ENCODE measurements at places on chromosomes 12 and 14.
A peak's percentile ranks its signal among the peaks of the same experiment; 100 is the strongest.

GRCh38 chr14:103625356-103626095 lies 3.5 kb upstream of the KLC1 start:
- DNase-seq, result no peak

- DNase-seq, result no peak
These were observed 26.2 kb downstream of the NID2 start for GRCh38 chr14:52042371-52043289.

DNA sequence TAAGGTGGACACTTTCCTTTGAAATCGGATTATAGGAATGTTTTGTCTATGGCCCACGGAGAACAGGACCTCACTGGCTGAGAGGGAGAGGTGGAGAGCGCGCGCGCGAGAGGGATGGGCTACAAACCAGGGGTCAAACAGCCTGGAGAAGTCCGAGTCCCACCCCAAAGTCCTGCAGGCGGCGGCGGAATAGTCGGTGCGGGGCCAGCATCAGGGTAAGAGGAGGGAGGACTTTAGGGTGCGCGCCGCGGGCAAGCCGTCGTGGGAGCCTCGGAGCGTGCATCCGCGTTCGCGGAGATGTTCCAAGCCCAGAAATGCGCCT lies 3.3 kb upstream of the HOXC8 start:
- no peak for DNase-seq

DNA sequence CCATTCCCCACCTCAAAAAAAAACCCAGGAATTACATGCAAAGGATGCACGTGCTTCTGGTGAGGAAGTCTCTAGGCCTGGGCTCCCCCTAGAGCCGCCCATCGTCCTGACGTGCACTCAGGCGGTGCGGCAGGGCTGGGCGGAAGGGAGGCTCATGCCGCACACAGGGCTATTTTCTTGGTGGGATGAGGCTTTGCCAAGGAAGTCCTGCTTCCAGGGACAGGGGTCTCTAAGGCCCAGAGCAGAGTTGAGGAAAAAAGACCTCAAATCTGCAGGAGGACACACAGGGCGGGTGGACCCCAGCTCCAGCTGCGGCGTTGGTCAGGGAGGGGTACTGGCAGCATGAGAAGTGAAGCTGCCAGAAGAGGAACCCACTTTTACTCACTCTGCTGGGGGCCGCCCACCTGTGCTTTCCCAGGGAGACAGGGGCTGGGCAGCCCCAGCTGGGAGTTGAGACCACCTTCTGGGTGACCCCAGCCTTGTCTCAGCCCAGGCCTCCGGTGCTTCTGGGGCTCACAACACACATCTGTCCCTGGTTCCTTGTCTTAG lies 4.2 kb downstream of the RHOF start:
- DNase-seq, result no peak

- DNase-seq, result no peak
These were observed 165.7 kb downstream of the SLC16A7 start for GRCh38 chr12:59761542-59761941.

GRCh38 chr14:75578786-75579337 lies 442 bp downstream of the FLVCR2 start:
- DNase-seq, result no peak

- no peak for DNase-seq
These were observed 105.6 kb downstream of the KSR2 start for GRCh38 chr12:117863002-117863709.

GRCh38 chr12:53538209-53538689 lies 31.0 kb upstream of the NPFF start:
- DNase-seq, result peak; percentile 3

DNA sequence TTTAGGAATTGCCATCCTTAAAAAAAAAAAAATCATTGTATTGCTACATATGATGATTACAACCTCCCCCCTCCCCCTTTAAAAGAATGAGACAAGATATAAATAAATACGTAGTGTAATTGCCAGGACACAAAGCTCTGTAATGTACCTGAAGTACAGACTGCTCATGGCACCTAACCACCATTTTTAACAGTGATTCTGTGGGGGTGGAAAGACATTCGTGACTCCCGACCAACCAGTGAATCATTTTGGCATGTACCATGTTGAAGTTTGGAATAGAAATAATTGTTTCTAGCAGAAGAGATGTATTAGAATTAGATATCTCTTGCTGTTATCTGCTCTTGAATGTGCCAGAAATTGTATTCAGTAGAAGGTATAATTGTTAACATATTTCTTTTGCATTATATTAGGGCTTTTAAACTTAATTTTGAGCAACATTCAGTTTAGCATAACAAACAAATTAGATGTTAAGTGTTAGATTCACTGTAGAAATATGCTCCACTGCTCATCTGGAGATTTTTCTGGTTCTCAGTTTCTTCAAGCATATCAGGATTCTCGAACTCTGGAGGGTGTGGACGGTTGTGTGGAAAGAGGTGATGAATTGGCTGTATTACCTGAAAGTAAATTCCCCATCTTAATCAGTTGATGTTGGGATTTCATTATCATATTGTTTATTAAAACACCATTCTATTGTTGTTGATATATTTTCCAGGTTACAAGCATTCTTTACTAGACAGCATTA lies 31.1 kb downstream of the FRS2 start:
- no peak for DNase-seq

DNA sequence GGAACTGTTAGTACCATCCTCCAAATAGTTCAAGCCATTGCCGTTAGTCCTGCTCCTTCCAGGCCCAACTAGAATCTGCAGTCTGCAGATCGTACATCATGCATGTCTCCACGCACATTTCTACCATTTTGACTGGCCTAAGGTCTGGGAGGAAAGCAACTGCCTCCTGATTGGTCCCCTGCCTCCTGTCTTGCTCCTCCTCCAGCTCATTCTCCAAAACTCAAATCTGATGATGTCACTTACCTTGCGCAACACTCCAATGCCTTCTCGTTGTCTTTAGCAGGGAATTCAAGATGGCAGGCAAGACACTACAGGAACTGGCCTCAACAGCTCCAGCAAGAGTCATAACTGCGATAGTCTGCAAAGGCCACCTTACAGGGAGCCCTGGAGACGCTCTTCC lies 9.7 kb upstream of the HCAR1 start:
- DNase-seq, result no peak

DNA sequence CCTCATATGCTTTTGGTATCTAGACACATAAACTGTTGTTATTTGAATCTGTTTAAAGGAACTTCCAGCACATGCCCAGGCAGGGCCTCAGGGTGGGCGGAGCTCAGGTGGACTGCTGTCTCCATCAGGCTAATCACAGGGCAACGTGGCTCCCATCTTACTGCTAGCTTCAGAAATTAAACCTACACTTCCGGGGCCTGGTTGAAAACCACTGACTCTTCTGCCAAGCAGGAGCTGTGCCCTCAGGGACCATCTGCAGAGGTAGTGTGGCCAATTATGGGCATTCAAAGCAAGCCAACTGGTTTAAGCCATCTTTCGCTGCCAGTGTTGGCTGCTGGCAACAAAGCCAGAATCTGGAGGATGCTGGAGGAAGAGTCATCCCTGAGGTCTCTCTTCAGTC lies 97.5 kb downstream of the TMX1 start:
- DNase-seq, result no peak

GRCh38 chr12:70895956-70896355 lies 24.6 kb downstream of the PTPRR start:
- DNase-seq, result no peak
